Right cardiac atrium (tissue), 5 donors: ENCODE measurements at places on chromosomes 7 and 10.

GRCh38 chr7:107486041-107486440 is 16.2 kb downstream of the GPR22 start:
- DNase-seq = no peak

- no peak for DNase-seq
Observed at GRCh38 chr10:88343761-88344484, 239.2 kb downstream of the RNLS start.

- no peak for DNase-seq
Observed at GRCh38 chr7:27739301-27739908, 557 bp upstream of the TAX1BP1 start.

GRCh38 chr10:91422915-91423314 is 12.8 kb downstream of the HECTD2 start:
- DNase-seq = no peak

DNA sequence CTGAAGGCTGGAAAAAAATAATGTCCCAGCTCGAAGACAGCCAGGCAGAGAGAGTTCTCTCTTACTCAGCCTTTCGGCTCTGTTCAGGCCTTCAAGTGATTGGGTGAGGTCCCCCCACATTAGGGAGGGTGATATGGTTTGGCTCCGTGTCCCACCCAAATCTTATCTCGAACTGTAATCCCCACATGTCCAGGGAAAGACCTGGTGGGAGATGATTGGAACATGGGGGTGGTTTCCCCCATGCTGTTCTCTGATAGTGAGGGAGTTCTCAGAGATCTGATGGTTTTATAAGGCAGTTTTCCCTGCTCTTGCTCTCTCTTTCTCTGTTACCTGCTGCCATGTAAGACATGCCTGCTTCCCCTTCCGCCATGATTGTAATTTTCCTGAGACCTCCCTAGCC is 36.6 kb upstream of the LEP start:
- DNase-seq = no peak

DNA sequence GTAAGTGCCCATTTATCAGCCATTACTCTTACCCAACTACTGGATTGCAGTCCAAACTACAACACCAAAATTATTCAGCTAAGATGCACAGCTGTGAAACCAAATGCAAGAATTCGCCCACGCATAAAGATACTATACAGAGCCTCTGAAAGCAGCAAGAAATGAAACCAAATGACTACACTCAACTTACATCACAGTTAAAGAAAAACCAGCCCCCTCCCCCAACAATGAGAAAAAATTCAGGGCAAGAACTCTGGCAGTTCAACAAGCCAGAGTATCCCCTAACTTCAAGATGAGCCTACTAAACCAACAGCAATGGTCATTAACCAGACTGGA is 209.1 kb upstream of the VWC2 start:
- no peak for DNase-seq

DNA sequence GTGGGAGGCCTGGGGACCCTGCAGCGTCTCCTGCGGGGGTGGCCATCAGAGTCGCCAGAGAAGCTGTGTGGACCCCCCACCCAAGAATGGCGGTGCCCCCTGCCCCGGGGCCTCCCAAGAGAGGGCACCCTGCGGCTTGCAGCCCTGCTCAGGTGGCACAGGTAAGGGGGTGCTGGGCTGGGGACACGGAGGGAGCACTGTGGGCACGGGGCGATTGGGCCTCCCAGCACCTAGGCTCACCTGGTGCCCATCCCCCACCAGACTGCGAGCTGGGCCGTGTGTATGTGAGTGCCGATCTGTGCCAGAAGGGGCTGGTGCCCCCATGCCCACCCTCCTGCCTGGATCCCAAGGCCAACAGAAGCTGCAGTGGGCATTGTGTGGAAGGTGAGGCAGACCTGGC is 29.6 kb upstream of the ZNF467 start:
- DNase-seq = no peak

- DNase-seq = peak; percentile 89
Observed at GRCh38 chr10:86953747-86954680, 3.4 kb downstream of the MMRN2 start.

- peak; percentile 61 for DNase-seq
Observed at GRCh38 chr7:24981171-24981951, 1.4 kb upstream of the OSBPL3 start.

- no peak for DNase-seq
Observed at GRCh38 chr7:12868027-12868426, 180.6 kb downstream of the ARL4A start.

DNA sequence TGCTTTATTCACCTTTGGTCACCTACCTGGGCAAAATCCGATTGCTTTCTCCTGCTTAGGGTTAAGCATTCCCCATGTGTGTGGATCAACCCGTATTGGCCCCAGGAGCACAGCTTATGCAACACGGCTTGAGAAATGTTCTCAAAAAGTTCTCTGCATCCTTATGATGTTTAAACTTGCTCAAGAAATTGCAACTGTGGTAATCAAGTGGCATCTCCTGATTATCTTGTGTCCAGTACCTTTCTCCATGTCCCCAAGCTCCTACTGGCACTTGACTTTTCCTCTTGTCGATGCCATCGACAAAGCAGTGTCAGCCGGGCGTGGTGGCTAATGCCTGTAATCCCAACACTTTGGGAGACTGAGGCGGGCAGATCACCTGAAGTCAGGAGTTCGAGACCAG is 4.7 kb upstream of the PKD2L1 start:
- DNase-seq = no peak

DNA sequence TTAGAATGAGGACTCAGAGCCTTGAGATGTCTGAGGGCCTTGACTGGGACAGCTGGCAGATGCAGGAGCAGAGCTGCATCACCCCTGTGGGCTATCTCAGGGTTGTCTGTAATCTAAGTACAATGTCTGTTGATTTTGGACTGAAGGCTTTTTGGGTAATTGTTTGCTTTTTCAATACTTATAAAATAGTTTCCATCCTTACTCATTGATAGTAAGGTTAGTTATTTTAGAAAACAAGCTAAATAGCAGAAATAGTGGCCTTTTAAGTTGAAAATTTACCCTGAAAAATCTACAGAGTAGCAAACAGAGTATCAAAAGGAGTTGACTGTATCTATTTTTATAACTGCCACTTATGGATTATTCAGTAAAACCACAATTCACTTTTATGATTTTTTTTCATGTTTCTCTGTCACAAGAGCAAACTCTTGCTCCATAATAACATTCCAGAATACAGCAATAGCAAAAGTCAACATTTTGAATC is 179.7 kb downstream of the CFTR start:
- no peak for DNase-seq

DNA sequence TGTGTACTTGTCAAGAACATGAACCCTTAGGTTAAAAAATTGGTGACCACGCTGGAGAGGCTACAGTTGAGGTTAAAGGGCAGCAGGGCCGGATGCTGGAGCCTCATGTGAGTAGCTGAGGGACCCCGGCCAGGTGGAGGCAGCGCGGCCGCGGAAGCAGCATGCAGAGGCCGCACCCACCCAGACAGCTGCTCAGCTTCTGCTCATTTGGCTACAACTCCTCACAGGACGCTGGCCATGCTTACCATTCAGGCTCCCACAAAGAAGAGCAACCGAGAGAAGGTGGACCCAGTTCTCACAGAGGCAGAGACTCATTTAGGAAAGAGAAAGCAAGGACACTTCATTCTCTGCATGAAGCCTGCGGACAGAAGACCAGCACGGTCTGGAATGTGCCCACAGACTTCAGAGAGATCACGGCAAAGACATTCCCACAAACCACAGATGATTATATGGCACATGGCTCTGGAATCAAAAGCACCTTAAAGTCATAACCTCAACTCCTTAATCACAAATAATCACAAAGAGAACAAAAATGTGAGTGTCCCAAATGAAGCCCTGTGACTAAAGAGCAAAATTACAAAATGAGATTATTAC is 94.4 kb downstream of the VOPP1 start:
- DNase-seq = no peak

GRCh38 chr7:98826387-98826786 is 43.4 kb downstream of the TMEM130 start:
- DNase-seq = no peak

DNA sequence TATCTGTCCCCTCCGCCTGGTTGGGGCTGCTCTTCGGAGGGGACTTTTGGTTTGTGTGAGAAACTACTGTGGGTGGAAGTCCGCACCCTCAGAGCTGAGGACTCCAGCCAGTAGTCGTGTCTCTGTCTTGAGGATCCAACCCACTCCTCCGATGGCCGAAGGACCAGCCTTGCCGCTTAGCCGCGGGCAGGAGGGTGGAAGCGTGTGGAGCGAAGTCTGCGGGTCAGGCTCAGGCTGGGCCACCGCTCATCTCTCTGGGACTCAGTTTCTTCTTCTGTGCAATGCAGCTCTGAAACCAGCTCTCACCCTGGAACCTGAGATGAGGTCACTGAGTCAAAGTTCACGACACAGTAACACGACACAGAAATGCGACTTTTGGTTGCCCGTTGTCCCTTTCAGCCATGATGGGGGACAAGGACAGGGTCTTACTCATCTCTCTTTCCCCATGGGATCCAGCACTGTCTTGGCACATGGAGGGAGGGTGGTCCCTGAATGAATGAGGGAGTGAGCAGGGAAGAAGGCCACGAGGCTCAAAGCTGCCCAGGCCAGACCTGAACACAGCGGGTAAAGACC is 133.3 kb upstream of the PODXL start:
- DNase-seq = no peak

DNA sequence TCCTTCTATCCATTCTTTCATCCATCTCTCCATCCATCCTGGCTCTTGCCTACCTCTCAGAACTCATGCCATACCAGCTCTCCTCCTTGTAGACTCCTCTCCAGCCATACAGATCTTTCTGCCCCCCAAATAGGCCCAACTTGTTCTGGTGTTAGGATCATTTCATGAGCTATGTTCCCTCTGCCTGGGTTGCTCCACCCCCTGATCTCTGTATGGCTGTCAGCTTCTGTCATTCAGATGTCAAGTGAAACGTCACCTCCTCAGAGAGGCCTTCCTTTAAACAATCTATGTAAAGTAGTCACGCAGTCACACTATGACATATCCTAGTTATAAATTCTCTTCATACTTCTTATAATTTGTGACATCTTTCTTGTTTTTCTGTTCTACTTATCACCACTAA is 42.3 kb upstream of the PNLIPRP3 start:
- DNase-seq = no peak

DNA sequence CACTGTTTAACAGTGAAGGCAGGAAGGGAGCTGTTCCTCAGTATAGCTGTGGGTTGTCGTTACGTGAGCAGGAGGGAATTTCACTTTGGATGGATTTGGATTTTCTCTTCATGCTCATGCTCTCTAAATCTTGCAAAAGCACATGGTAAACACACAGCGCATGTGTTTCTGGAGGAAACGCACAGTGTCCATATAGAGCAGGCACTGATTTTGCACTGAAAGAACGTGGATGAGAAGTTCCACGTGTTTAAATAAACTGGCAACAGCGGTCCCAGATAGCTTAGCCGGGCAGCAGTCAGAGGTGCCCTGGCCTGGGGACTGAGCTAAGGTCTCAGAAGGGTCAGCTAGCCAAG is 188.6 kb downstream of the MGMT start:
- DNase-seq = no peak

GRCh38 chr7:139845443-139845805 is 16.4 kb downstream of the TBXAS1 start:
- no peak for DNase-seq

DNA sequence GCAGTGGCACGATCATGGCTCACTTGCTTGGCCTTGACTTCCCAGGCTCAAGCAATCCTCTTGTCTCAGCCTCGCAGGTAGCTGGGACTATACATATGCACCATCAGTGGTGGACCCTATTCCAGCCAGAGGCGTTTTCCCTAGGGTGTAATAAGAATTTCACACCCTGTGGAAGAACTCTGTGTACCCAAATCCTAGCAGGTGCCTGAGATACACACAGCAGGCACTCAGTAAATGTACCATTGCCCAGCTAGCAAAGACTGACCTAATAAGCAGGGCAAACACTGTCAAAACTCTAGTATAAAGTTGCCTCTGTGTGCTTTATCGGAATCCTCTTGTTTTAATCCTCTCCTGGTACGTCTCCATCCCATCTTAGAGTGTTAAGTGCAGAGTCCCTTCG is 33.7 kb upstream of the BHLHA15 start:
- DNase-seq = no peak

DNA sequence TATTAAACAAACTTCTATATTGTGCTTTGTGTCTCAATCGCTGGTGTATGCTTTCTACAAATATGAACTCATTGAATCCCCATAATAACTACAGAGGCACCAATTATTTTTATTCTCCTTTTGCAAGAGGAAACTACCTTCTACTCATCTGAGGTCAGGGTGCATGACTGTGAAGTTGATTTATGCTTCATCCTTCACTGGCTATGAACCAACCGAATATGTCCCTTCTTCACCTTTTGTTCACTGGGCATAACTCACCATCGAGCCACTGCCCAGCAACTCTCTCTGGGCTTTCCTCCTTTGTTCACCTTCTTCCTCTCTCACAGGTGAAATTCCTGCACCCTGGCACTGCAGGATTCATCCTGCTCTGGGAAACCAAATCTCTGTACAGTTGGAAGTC is 61.3 kb upstream of the PFKP start:
- no peak for DNase-seq

DNA sequence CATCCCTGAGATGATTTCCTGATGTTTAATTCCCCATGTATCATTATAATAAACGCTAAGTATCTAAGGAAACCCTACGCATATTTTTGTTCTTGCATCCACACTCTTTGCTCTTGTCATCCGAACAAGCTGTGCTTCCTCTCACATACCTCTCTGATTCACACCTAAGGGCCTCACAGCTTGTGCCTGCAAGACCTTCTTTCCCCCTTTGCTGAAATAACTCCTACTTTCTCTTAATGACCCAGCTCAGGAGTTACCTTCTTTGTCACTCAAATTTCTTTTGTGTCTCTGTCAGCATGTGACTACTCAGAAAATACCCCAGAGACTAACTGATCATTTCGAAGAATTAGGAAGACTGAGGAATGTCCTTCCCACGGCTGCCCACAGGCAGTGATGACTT is 209.3 kb upstream of the IMMP2L start:
- no peak for DNase-seq

GRCh38 chr7:157949711-157950110 is 612.9 kb downstream of the DNAJB6 start:
- no peak for DNase-seq

DNA sequence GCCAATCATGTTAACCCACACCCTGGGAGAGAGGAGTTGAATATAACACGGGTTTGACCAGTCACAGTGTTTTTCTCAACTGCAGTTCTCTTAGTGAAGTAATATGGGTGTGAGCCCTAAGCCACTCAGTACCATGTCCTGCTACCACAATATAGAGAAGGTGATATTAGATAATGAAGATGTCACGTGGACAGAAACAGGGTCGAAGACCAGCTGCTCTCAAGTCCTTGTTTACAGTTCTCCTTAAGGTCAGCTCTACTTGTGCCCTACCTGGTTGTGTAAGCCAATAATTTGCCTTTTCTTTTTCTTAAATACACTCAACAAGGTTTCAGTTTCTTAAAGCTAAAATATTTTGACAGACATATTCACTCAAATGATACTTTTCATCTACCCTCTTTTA is 128.3 kb upstream of the POT1 start:
- no peak for DNase-seq
